ENCODE measurements at places on chromosomes 7 and 10.

- no peak for DNase-seq
These were observed 48.2 kb upstream of the MNX1 start for GRCh38 chr7:157058701-157059100.

DNA sequence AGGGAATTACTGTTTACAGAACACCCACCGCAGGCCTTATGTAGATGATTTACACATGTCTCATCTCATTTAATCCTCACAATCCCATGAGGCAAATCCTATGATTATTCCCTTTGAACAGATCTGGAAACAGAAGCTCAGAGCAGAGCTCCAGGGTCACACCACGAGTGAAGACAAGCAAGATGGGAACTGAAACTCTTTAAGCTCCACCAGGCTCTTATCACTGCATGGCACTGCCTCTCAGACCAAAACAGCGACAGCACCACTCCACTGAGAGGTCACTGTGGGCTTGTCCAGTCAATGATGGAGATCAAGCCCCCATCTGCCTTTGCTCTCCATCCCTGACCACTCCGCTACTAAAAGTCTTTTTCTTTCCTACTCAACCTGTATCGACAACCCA, 5.9 kb downstream of the GRID1 start:
- no peak for DNase-seq

- DNase-seq = no peak
These were observed 8.5 kb upstream of the CSTF2T start for GRCh38 chr10:51707821-51708424.

- no peak for DNase-seq
These were observed 32.7 kb upstream of the SRGN start for GRCh38 chr10:69055241-69055640.

DNA sequence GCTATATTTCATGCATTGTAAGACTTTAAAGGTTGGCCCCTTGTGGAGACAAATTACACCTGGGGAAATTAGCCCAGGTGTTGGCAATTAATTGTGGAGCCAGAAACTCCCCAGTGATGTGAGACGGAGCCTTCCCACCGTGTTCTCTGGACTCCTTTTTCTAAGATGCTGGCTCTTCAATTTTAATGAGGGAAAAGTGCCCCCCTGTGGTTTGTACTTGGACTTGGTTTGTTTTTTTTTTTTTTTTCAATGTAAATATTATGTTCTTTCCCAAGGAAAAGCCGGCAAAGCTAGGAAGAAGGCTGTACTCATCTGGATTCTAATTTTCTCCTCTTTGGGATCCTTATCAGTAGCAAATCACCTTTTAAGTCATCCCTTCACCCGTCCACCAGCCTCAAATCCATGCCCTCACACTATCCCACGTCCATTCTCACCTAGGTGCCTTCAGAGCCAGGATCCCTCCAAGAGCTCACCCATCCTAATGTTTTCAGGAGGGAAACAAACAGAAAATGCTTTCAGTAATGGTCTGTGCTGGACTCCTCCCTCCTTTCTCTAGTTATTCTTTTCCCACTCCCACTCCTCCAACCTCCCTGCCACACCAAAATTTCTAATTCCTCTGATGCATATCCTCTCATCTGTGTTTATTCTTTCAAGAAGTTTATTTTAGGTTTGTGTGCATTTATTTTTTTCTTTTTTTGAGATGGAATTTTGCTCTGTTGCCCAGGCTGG, 20.4 kb upstream of the ST8SIA6 start:
- no peak for DNase-seq

GRCh38 chr10:19451356-19451755, 364.9 kb upstream of the PLXDC2 start:
- DNase-seq = no peak

DNA sequence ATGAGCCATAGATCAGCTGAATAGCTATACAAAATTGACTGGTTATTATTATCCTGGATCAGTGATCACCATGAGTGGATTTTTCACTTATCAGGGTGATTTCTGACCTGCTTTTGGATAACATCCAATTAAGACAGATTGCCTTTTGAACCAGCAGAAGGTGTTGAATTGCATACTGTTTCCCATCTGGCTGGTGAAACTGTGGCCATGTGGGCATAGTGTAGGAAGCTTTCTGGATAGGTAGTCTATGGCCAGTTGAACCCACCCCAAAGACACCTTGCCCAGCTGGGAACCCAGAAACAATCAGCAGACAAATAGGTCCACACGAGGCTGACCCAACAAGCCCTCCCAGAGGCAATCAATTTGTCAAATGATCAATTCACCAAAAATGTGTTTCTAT, 29.3 kb downstream of the DNAJC12 start:
- no peak for DNase-seq

GRCh38 chr7:111104710-111105109, 13.8 kb downstream of the LRRN3 start:
- DNase-seq = no peak

- DNase-seq = peak; percentile 51
These were observed 250.2 kb downstream of the ELFN1 start for GRCh38 chr7:1920266-1920681.

GRCh38 chr10:92757711-92758104, 68.0 kb downstream of the HHEX start:
- no peak for DNase-seq

GRCh38 chr7:112791465-112792168, 1.4 kb upstream of the TMEM168 start:
- DNase-seq = no peak

- DNase-seq = no peak
These were observed 503.3 kb downstream of the SORCS1 start for GRCh38 chr10:106661133-106661766.

GRCh38 chr7:15680446-15680845, 6.0 kb downstream of the MEOX2 start:
- no peak for DNase-seq

DNA sequence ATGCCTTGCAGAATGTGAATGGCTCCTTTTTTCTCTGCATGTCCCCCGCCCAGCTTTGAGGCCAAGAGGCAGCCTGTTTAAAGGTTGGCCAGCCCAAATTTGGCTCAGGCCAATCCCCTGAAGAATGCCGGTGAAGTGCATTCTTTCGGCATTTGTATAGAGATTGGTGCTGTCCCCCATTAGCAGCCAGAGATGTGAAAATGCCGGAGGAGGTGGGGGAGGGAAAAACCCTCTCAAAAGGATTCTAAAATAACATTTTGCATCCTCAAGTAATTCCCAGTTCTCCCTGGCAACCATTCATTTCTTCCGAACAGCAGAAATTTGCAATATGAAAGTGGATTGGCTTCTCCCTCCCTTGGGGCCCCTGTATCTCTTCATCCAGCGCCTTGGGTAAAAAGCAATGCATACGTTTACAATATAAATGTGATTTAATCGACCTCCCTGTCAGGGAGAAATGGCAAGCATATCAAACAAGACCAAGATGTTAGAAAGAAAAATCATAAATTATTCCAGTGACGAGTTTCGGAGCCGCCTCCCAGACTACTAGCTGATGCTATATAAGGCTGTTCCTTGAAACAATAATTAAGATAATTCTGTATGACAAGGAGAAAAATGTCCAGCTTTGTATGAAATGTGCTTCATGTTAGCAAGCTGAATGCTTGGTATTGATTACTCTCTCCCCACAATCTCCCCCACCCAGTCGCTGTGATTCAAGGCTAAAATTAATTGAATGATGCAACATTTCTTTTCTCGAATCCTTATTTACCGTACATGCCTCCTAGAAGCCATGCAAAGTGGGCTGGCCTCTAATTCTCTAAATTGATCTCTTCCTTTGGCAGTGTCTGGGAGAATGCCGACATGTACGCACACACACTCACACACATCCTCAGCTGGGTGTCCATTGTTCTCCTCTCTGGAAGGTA, 323.7 kb downstream of the RPS24 start:
- no peak for DNase-seq

Data from inflammatory macrophage treated with lipopolysaccharide for 1 hour (primary cell).